PC-9 (cell line): ENCODE measurements at places on chromosomes 11 and 22. TPM values are rescaled to one million over a fixed set of nuclear protein-coding genes. Genes with fewer than 3 reads are reported as not detected.

OR10S1 gene
- not detected in 2 replicates for total RNA-seq

SPTBN2 gene
- 51.0 and 66.8 TPM in 2 replicates for total RNA-seq

INPP5J gene
- 1.7 and 3.1 TPM in 2 replicates for total RNA-seq

FAT3 gene
- 3.4 and 7.6 TPM in 2 replicates for total RNA-seq

CDHR5 gene
- not detected in 2 replicates for total RNA-seq

GSTT2B gene
- total RNA-seq: 0.50 TPM in 1 of 2 replicates, not detected in the other

OVCH2 gene
- 4.8 and 5.3 TPM in 2 replicates for total RNA-seq

GRAMD1B gene
- 3.2 and 5.8 TPM in 2 replicates for total RNA-seq

CADM1 gene
- not detected in 2 replicates for total RNA-seq

TP53AIP1 gene
- not detected in 2 replicates for total RNA-seq

PLAAT4 gene
- 64.6 and 99.9 TPM in 2 replicates for total RNA-seq

SIK2 gene
- total RNA-seq: 16.2 and 16.6 TPM in 2 replicates

APOL4 gene
- not detected in 2 replicates for total RNA-seq

LGR4 gene
- total RNA-seq: 33.4 and 37.4 TPM in 2 replicates

RIC3 gene
- total RNA-seq: not detected in 2 replicates

ARL14EP gene
- total RNA-seq: 14.8 and 16.2 TPM in 2 replicates

CYTH4 gene
- not detected in 2 replicates for total RNA-seq

MPPED2 gene
- not detected in 2 replicates for total RNA-seq

SERPIND1 gene
- total RNA-seq: not detected in 2 replicates

FIBIN gene
- total RNA-seq: not detected in 2 replicates

DRD4 gene
- 0.35 and 1.4 TPM in 2 replicates for total RNA-seq

PANX1 gene
- 10.5 and 12.6 TPM in 2 replicates for total RNA-seq

BTG4 gene
- total RNA-seq: not detected in 2 replicates

ISX gene
- total RNA-seq: not detected in 2 replicates

KLHL35 gene
- 11.1 and 18.9 TPM in 2 replicates for total RNA-seq

KCNE3 gene
- total RNA-seq: 0.28 and 0.52 TPM in 2 replicates

KDM4E gene
- total RNA-seq: not detected in 2 replicates

PNPLA5 gene
- total RNA-seq: not detected in 2 replicates

ART5 gene
- not detected in 2 replicates for total RNA-seq

VWA5A gene
- 1.9 and 2.7 TPM in 2 replicates for total RNA-seq

ARHGAP1 gene
- 60.3 and 64.2 TPM in 2 replicates for total RNA-seq

GP1BB gene
- 0.35 and 2.0 TPM in 2 replicates for total RNA-seq

TST gene
- total RNA-seq: 99.4 and 123 TPM in 2 replicates

KRTAP5-7 gene
- not detected in 2 replicates for total RNA-seq

TMEM121B gene
- total RNA-seq: not detected in 2 replicates

GAB4 gene
- not detected in 2 replicates for total RNA-seq

UPK3A gene
- 1.0 and 1.4 TPM in 2 replicates for total RNA-seq

SESN3 gene
- total RNA-seq: 0.45 and 0.85 TPM in 2 replicates

CSNK2A3 gene
- 1.6 TPM in 1 of 2 replicates, not detected in the other for total RNA-seq

TRIM6 gene
- 3.9 and 4.8 TPM in 2 replicates for total RNA-seq

SLC22A12 gene
- not detected in 2 replicates for total RNA-seq

E2F8 gene
- total RNA-seq: 22.0 and 26.7 TPM in 2 replicates

IGSF9B gene
- total RNA-seq: not detected in 2 replicates

PAMR1 gene
- total RNA-seq: 1.1 TPM in 2 replicates

CHRM4 gene
- 0.31 TPM in 1 of 2 replicates, not detected in the other for total RNA-seq

KCNQ1OT1 gene
- total RNA-seq: 3.4 and 4.3 TPM in 2 replicates

FREY1 gene
- 2.2 and 4.2 TPM in 2 replicates for total RNA-seq
